Epithelial cell of prostate (primary cell): ENCODE measurements at places on chromosomes 11 and 22.

DNA sequence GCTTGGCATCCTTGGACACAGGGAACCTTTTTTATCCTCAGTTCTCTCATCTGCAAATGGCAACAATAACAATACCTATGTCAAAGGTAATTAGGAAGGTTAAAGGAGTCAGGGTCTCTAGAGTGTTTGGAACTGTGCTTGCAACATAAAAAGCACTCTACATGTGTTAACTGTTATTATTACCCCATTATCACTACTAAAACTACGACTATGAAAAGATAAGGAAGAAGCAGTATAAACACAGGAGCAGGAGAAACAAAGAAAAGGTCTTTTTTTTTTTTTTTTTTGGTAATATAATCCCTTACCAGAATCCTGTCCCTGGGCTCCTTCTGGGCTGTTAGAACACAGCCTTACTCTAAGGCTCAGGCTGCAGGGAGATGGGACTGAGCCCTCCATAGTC lies 348.2 kb downstream of the CADM1 start:
- DNase-seq, result no peak

GRCh38 chr11:119891055-119891768 lies 162.2 kb upstream of the NECTIN1 start:
- DNase-seq, result no peak

GRCh38 chr11:100682247-100682969 lies 4.7 kb upstream of the ARHGAP42 start:
- DNase-seq, result no peak

GRCh38 chr22:29268511-29269229 lies 602 bp downstream of the EWSR1 start:
- DNase-seq, result no peak

- no peak for DNase-seq
These were observed 320 bp downstream of the CLTCL1 start for GRCh38 chr22:19291218-19291579.

GRCh38 chr11:79439886-79440570 lies 802 bp downstream of the TENM4 start:
- DNase-seq, result no peak
